ENCODE measurements at places on chromosomes 13 and 19.

GRCh38 chr13:30830638-30830965 lies 75.5 kb upstream of the MEDAG start:
- DNase-seq: no peak

- no peak for DNase-seq
These were observed 28.6 kb downstream of the RFXAP start for GRCh38 chr13:36847606-36848005.

DNA sequence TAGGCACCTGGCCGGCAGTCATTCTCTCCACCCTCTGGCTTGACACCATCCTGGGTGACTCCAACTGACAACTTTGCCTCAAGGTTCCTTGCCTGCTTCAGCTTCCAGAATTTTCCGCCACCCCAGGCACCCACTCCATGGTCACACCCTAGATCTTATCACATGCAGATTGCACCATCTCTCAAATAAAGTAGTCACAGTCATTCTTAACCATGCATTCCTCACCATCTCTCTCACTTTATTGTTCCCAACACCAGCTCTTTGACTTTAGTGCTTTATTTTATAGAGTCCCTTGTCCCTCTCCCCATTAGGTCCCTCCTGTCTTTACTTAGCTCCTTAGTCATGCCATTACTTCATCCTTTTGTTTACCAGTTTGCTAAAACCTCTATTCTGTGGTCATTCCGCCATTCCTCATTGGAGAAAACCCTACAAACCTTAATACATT lies 351.7 kb downstream of the SPRY2 start:
- DNase-seq: no peak

GRCh38 chr13:90302107-90302506 lies 1045.4 kb upstream of the MIR17HG start:
- DNase-seq: no peak

DNA sequence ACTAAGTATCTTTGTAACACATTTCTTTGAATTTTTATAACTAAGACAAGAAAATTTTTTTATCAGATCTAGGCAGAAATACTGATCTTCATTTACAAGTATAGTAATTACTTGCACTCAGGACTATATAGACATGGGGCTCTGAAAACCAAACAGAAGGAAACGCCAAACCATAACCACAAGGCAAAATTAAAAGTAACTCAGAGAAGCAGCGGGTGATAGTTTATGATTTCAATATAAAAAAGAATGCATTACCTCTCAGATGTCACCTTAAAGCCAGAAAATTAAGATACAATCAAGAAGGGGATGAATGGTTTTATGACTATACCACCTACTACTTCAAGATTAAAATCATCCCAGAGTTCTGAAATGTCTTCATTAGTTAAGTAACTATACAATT lies 6.7 kb downstream of the SHISA2 start:
- no peak for DNase-seq

GRCh38 chr19:30631033-30631370 lies 258.8 kb downstream of the ZNF536 start:
- DNase-seq: no peak

DNA sequence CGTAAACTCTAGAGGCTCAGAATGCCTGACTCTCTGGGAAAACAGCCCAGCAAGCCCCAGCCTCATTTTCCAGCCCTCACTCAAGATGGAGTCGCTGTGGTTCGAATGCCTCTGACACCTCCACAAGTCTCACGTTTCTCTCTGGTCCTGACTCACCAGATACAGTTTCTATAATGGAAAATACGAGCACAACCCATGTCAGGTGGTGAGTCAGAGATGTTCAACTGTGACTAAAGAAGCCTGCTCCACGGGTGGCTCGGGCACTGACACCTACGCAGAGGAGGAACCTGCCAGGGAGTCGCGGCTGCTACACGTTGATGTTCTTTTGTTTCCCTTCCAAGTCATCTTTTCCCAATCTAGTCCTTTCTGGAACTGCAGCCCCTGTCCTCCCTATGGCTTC lies 87.1 kb upstream of the STK24 start:
- peak; percentile 22 for DNase-seq

DNA sequence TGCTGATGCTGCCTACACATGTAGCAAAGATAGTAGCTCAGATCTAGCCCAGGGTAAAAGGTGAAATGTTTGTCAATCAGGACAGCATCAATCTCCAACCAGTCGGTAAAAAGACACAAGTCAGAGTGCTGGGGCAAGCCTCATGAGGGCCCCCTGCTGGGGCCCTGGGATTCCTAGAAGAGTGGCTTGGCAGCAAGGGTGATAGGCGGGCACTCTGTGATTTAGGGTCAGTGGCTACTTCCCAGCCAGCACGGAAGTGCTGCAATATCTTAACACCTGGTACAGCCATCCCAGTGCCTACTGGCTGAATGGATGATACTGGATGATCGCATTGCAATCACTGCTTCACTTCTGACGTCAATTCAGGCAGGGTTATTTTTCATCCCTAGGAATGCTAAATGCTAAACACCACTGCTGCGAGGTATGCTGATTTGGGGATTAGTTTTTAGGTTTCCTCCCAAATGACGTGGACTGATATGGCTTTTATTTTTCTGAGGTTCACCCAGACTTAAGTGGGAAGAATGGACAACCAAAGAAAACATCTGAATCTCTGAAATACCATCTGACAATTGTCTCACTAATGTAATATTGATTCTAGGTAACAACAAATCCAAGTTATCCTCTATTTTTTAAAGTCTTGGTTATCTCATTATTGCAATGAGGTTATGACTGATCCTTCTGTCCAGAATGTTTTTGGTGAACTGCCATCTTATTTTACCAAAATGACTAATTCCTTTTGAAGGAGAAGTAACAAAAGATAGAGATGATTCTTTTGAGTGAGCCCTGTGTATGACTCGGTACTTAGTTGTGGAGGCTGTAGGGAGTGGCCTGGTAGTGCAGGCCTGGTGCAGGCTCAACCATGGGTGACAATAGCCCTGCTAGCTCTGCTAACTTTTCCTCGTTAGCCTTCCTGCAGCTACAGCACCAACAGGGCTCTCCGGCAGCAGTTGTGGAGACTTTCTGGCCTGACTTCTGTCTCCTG lies 432.5 kb downstream of the FGF9 start:
- DNase-seq: no peak

GRCh38 chr19:29940971-29941585 lies 961 bp upstream of the URI1 start:
- DNase-seq: no peak

- no peak for DNase-seq
These were observed 1.0 kb upstream of the MEF2B start for GRCh38 chr19:19170873-19171672.

DNA sequence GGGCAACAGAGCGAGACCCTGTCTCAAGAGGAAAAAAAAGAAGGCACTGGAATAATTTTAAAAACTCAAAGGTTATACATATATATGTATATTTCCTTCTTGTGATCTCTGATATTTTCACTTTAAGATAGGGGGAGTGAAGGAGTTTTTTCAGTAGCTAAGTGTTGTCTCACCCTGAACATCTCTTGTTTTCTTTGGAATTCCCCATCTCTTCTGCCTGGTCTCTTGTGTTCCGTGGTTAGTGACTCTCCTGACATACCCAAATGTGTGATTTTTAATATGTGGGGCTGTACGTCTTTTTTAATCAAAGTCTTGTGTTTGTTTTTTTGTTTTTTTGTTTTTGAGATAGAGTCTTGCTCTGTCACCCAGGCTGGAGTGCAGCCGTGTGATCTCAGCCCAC lies 15.3 kb upstream of the KCTD4 start:
- no peak for DNase-seq

DNA sequence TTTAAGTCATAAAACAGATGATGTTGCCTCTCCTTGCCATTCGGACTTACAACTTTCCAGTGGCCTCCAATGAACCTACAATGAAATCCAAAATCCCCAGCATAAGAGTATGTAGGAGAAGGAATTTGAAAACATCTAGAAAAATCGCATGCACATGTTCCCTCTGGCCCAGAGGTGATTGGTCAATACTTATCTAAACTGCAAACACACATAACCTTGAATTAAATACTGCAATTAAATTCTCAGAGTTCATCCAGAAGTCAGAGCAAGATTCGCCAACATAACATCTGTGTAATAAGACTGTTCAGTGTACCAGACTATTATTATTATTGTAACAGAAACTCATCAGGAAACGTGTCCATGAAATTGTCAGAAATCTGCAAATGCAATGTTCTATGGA lies 82.2 kb upstream of the USP29 start:
- no peak for DNase-seq

DNA sequence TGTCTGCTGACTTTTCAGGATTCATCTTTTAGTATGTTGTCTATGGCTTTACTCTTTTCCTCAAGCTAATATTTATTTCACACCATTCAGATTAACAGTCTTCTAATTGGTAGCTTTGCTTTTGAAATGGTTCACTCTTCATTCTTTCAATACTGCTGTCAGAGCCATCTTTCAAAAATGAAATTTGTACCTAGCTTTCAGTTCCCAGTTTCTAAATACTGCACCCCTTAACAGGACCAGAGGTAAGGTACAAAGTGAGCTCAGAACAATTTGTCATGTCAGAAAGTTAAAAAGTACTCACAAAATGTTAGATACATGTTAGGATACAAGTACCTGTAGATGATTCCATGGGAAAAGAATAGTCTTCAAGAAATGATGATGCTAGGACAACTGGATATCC lies 83.0 kb downstream of the FNDC3A start:
- no peak for DNase-seq
